ENCODE measurements at places on chromosomes 3 and 15. TPM values are rescaled to one million over a fixed set of nuclear protein-coding genes. Genes with fewer than 3 reads are reported as not detected.

The FGF12 gene
- total RNA-seq = 4.9 TPM

DNA sequence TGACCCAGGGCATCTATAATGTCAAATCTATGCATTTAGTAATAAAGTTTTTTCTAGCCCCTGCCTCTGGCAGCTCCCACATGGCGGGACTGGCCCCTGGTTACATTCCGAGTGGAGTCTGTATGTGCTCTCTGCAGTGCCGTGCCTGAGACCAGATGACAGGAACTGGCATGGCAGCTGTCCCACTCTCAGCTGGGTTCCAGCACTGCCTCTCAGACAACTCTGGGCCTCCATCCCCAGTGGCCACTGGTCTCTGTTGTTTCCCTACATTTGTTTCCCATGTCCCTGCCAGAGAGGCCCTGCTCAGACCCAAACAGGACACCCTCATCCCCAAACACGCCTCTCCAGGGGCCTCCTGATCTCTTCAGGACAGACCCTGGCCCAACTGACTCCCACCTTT, 109.3 kb downstream of the OCA2 start:
- no peak for DNase-seq

DNA sequence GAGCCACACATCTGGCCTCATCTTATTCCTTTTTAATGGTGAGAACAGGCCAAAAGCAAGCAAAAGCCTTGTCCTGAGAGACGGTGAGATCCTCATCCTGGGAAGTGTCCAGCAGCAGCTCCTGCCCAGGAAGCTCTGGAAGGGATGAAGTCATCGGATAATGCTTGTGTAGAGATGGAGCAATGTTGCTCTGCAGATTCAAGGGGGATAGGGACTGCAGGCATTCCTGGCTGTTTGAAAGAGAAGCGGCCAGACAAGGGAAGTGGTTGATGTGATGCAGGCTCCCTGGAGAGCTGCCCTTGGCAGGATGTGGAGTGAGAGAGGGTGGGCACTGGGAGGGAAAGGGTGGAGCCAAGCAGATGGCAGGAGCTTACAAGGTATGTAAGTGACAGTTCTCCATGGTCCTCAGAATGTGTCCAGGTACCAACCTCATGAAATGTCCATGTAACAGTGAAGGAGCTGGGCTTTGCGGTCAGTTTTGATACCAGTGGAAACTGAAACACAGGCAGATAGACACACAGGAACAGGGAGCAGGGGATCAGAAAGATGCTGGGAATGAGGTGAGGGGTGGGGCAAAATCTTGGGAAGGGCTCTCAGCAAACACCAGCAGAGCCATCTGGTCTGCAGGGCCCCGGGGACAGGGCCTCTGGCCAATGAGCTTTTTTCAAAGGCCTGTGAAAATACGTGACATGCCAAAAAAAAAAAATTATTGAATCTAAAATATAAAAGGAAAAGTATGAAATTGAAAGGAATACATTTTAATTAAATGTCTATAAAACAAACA, 32.2 kb upstream of the LACTB start:
- DNase-seq = peak; percentile 74

DNA sequence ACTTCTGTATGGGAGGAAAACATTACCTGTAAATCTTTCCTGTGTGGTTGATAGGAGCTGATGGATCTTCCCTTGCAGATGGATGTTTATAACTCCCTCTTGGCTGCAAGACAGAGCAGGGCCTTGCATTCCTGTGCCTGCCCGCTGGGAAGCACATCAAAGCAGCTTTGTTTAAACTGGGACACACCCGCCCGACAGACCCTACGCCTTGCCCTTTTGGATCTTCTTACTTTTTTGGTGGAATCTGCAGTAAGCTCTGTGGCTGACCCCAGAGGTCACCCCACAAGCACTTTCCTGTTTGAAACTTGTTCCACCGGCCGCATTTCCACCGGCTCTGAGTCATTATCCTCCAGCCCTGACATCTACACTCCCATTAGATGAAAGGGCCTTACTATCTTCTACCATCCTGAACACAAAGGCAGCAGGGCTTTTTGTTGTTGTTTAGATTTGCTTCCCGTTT, 244.1 kb upstream of the STT3B start:
- peak; percentile 64 for DNase-seq

- no peak for DNase-seq
Observed at GRCh38 chr15:47135267-47135666, 582.0 kb upstream of the SEMA6D start.

GRCh38 chr3:178690571-178690970, 154.3 kb downstream of the KCNMB2 start:
- DNase-seq = no peak

Data from hepatocyte (in vitro differentiated cells).